Left lobe of liver (tissue), 2 donors: ENCODE measurements at places on chromosomes 5 and 9.
A peak's percentile ranks its signal among the peaks of the same experiment; 100 is the strongest.

GRCh38 chr9:8430945-8431344, 631.4 kb upstream of the DMAC1 start:
- no peak for DNase-seq

GRCh38 chr5:65271906-65272305, 209.8 kb downstream of the ADAMTS6 start:
- no peak for DNase-seq

DNA sequence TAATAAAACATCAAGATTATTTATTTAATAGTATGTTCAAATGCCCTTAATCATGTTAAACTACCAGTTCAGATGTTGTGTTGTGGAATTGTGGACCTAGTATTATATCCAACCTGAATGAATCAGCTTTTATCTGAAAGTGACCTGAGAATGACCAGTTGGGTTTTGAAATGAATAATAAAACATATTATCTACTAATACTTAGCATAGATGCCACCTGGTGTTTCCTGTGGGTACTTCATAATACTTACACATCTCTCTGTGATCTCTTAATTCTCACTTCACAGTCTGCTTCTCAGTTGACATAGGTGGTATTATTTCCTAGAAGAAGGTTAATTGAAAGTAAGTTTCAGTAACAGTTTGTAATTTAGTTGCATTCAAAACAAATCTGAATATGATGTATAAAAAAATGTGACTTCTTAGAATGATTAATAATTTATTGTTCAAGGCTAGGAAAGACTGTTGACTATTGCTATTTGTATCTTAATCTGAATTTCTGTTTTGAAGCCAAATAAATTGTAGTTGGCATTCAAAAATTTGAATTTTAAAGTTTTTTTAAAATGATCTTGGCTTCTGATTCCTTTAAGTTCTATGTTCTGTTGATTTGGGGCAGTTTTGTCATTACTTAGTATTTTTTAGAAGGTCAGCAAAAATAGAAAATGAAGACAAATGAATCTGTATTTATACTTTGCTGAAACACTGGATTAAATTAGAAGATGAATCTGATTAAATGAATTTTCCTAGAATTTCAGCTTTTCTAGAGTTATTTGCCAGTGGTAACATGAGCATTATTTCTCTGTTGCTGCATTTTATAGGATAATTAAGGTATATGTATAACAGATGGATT, 48.2 kb downstream of the KIF2A start:
- no peak for DNase-seq

- no peak for DNase-seq
Observed at GRCh38 chr9:36878986-36879982, 154.8 kb downstream of the PAX5 start.

DNA sequence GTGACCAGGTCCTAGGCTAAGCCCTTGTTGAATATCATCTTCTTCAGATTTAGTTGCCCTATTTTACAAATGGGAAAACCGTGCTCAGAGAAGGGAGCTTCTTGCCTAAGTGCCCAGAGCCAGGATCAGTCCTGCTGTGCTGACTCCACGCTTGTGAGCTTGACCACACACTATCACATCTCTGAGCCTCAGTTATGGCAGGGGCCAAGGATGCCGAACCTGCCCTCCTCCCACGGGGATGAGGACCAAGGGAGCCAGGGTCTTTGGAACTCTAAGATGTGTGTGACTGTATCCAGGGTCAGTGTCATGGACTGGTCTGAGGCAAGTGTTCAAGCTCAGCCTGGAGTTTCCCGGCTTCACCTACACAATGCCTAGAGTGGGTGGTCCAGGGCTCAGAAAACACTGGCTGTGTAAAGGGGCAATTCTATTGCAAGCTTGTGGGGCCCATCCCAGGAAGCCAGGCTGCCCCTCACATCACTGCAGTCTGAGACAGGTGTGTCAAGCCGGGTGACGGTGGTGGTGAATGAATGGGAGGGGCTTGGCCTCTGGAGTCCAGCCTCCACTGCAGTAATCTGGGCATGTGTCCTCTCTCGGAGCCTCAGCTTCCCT, 235.7 kb downstream of the PBX3 start:
- no peak for DNase-seq

- peak; percentile 10 for DNase-seq
Observed at GRCh38 chr9:135295551-135296300, 183.9 kb upstream of the PPP1R26 start.

- no peak for DNase-seq
Observed at GRCh38 chr5:176180781-176181180, 57.4 kb upstream of the SIMC1 start.

- DNase-seq: no peak
Observed at GRCh38 chr9:137318602-137319001, 16.5 kb upstream of the NRARP start.

- no peak for DNase-seq
Observed at GRCh38 chr9:112853882-112854585, 36.6 kb downstream of the SLC46A2 start.
